ENCODE measurements at places on chromosomes 4 and X.

DNA sequence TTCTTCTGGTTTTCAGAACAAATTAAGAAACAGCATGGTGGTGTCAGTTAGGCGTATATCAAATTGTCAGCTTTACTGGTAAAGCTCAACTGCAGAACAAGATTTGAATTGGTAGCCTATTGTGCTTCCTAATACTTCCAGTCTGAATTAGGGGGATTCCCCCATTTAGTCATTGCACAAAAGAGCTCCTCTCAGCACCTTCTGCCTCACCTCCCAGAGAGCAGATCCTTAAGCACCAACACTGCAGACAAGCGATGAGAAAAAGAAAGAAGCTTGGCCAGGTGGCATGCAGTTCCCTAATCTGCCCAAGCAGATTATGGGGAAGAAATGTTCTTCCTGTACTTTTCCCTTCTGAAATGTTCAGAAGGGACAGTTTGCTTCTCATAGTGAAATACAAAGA is 9.2 kb downstream of the MAP9 start:
- DNase-seq = no peak

GRCh38 chr4:33864290-33864859 is 2379.9 kb downstream of the ARAP2 start:
- no peak for DNase-seq

GRCh38 chr4:23934223-23934622 is 44.4 kb upstream of the PPARGC1A start:
- DNase-seq = no peak

DNA sequence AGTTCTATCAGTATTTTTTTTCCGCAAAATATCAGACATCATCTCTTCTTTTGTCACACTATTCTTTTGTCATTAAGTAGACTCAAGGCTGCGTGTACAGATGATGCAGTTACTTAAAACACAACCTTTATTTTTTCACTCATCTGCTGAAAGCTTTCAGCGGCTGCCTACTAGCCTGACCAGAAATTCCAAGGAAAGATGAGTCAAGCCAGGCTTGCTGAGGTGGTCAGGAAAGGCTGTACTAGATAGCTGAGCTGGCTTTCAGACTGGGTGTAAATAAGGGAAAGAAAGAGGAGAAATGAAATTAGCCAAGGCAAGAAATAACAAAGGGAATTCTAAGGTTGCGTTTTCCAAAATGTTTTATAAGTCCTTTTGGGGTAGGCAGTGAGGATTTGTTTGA is 17.9 kb downstream of the STK26 start:
- no peak for DNase-seq

DNA sequence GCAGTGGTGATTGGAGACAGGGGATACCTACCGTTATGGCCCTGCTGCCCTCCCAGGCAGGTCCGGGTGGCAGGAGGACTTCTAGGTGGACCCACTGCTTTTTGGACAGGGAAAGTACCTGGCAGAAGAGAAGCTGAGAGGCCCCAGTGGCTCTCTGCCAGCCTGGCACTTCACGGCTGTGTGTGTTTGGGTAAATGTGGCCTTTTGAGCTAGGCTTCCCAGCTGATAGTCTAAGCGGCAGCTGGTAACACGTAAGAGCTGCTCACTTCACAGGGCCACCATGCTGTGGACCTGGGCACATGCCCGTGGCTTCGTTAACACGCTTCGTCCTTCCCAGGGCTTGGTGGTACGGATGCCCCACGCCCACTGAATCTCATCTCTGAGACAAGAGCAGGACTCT is 92.0 kb upstream of the CLCN4 start:
- DNase-seq = no peak

DNA sequence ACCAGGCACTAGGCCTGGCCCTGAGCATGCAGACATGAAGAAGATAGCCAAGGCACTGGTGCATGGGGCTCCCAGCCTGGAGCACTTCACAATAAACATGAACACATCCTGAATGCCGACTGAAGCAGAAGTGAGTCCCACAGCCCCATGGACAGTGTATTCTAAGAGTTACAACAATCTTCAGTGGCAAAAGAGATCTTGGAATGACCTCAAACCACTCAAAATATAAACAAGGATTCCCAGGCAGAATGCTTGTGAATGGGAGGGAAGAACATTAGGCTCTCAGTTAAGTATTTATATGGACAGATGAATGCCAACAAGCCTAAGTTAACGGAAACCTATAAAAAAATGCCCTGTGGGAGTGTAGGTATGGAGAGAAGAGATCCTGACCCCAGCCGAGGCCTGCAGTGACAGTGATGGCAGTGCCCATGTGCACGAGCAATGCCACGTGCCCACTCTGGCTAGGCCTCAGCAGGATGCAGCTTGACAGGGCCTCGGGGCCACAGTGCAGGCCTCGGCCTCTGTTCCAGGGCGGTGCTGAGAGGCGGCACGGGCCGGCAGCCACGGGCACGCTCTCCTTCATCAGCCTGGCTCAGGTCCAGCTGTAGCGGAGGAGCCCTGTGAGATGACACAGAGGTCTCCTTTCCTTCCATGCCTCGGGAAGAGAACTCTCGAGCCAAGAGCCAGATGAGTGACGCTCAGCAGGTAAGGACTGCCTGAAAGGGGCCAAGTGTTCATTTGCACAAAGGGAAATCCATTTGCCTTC is 49.2 kb downstream of the IRF2 start:
- DNase-seq = no peak
